ENCODE measurements at places on chromosomes 6 and 20. TPM values are rescaled to one million over a fixed set of nuclear protein-coding genes. Genes with fewer than 3 reads are reported as not detected.

STMND1 gene
- not detected for total RNA-seq

CALHM5 gene
- 0.48 TPM for total RNA-seq

PRRT1 gene
- 1.0 TPM for total RNA-seq

PPP1R16B gene
- 26.9 TPM for total RNA-seq

C6orf15 gene
- total RNA-seq, result not detected

ARG1 gene
- total RNA-seq, result not detected

MTHFD1L gene
- 31.7 TPM for total RNA-seq

GRCh38 chr6:89269981-89270380, 45.1 kb downstream of the GABRR2 start:
- DNase-seq, result no peak

DNA sequence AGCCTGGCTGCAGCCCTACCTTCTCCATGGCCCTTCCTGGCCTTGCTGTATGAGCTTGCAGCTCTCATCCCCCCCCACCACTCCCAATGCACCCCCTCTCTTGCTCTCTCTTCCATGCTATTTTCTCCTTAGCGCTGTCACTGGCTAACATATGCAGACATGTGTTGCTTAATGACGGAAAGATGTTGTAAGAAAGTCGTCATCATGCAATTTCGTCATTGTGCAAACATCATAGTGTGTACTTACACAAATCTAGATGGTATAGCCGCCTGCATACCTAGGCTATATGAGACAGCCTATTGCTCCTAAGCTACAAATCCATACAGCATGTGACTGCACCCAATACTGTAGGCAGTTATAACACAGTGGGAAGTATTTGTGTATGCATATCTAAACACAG, 27.0 kb downstream of the ANGPT4 start:
- DNase-seq, result no peak

GRCh38 chr20:46970937-46971630, 76.4 kb downstream of the EYA2 start:
- no peak for DNase-seq

DNA sequence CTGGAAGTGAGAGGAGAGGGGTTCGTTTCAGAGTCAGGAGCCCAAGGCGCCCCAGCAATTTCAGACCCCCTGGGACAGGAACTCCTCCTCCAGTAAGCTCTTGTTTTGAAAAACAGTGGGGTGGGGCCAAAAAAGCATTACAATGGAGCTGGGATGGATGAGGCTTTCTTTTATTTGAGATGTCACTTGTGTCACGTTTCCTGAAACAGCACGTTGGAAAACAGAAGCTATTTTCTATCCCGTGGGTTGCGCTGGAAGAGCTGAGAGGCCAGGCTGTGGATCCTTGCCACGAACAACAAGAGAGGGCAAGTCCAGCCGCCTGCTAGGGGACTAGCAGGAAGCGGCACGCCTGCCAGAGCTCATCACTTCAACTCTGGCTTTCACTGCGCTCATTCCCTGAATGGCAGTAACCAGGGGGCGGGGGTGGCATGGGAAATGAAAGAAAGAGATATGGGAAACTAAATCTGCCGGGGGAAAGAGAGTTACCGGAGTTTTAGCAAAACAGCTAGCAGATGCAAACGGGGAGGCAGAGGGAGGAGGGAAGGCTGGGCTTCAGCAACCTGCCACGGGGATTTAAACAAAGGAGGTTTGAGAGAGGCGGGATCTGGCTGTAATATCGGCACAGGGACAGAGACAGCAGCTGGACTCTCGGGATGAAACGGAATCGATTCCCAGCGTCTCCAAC, 34.6 kb downstream of the GCNT2 start:
- DNase-seq, result no peak

- DNase-seq, result no peak
Measured at GRCh38 chr20:40274912-40275533, 414.0 kb downstream of the MAFB start.

GRCh38 chr6:49142421-49143151, 320.5 kb downstream of the MMUT start:
- DNase-seq, result no peak

DNA sequence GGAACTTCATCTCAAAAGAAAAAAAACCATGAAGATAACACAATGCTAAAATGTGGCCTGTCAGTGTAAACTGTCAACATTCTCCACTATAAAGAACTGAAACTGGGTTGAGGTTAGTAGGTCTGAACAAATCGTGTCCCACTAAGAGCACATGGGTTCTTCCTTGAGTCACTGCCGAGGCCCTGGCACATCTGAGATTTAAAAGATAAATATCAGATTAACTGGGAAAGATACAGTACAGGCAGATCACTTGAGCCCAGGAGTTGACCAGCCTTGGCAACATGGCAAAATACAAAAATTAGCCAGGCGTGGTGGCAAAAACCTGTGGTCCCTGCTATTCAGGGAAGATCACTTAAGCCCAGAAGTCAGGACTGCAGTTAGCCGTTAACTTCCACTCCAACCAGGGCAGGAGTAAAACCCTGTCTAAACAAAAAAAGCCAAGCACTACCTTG, 5.6 kb downstream of the EEF1A1 start:
- DNase-seq, result no peak

GRCh38 chr20:15937179-15937578, 636.1 kb downstream of the KIF16B start:
- no peak for DNase-seq

DNA sequence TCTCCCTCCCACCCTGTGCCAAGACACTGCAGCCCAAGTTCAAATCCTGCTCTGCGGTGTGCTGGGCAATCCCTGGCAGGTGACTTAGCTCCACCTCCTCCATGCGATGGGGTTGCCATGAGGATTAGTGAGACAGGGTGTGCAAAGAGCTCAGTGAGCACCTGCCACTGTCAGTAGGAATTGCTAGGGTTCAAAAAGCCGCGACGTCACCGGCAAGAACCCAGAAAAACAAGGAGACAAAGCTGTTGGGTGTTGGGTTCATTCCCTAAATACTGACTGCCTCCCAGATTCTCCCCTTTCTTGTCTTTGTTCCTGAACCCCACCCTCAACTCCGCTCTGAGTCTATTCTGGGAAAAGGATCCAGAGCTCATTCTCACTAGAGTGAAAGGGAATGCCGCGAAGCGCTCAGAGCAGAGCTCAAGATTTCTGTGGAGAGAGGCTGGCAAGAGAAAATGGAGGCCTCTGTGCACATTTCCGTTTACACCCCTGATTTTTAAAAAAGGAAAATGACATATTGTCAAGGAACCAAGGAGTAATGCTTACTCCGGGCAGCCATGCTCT, 13.3 kb downstream of the PMEPA1 start:
- no peak for DNase-seq

DNA sequence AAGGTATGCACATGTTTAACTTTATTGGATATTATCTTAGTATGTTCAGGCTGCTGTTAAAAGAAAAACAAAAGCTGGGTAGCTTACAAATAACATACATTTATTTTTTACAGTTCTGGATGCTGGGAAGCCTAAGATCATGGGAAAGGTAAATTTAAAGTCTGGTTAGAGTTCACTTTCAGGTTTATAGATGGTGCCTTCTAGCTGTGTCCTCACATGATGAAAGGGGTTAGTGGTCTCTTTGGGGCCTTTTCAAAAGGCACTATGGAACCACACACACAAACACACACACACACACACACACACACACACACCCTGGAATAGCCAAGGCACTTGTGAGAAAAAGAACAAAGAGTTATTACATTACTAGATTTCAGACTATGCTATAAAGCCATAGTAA, 805.8 kb upstream of the GJE1 start:
- DNase-seq, result no peak

DNA sequence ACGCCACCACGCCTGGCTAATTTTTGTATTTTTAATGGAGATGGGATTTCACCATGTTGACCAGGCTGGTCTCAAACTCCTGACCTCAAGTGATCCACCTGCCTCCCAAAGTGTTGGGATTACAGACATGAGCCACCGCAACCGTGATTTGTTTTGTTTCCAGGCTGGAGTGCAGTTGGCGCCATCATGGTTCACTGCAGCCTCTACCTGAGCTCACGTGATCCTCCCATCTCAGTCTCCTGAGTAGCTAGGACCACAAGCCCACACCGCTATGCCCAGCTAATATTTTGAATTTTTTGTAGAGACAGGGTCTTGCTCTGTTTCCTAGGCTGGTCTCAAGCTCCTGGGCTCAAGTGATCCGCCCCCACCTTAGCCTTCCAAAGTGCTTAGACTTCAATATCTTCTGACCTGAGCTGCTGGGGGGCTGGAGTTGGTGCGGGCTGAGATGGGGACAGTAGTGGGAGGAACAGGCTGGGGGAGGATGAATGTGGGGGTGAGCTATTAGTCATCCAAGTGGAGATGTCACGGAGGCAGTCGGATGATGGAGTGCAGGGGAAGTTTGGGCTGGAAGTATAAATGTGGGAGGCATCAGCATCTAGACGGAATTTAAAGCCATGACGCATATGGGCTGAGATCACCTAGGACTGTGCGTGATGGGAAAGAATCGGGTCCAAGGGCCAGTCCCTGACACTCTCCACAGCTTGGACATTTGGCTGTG, 23.1 kb upstream of the ZMYND8 start:
- DNase-seq, result peak; percentile 38

DNA sequence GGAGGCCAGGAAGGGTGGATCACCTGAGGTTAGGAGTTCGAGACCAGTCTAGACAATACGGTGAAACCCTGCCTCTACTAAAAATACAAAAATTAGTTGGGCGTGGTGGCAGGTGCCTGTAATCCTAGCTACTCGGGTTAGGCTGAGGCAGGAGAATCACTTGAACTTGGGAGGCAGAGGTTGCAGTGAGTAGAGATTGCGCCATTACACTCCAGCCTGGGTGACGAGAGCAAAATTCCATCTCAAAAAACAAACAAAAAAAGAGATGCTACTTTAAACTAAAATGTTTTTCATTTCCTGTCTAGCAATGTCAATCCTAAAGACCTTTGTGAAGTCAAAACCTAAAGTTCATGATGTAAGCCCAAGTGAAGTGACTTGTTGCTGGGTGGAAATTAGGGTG, 12.9 kb downstream of the DSN1 start:
- DNase-seq, result no peak

DNA sequence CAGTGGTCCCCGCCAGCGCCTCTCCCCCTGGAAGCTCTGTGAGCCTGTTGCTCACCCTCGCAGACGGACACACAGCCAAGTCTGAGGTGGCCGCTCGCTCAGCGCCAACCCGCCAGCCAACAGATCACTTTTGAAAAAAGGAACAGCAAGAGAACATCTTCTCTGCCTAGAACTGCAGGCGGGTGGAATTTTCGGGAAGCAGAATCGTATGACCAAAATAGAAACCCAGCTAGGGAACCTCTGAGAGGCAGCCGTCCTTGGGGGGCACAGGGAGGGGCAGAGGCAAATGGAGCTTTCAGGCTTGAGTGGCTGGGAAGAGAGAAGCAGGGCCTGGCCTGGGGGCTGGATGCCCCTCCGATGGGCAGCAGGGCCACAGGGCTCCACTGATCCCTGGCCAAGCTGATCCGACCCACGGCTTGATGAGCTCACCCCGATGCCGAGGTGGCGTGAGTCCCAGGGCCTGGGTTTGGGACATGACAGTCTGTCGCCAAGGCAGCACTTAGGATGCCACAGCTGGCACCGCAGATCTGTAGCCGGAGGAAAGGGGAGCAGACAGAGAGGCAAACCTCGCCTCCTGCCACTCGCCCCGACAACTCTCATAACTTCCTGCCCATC, 9.8 kb downstream of the NFATC2 start:
- DNase-seq, result no peak

GRCh38 chr6:100892693-100893092, 11.6 kb upstream of the ASCC3 start:
- no peak for DNase-seq

- DNase-seq, result no peak
Measured at GRCh38 chr6:112203577-112204349, 50.6 kb downstream of the LAMA4 start.

GRCh38 chr6:26576929-26577719, 19.6 kb upstream of the ABT1 start:
- no peak for DNase-seq

- DNase-seq, result no peak
Measured at GRCh38 chr6:23728707-23729106, 397.3 kb upstream of the NRSN1 start.

DNA sequence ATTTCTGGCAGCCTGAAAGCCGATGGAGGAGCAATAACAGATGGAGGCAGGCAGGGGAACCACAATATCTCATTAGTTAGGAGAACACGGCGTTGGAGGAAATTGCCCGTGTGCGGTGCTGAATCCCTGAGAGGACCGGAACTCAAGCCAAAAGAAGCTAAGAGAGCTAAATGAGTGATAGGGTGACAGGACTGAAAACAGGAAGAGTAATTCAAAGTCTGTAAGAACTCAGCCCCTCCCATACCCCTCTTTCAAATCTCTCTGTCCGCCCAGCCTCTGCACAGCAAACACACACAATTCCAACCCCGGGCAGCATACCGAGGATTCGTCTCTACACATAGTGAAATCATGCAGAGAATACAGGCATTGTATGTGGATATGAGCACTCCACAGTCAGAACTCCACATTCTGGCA, 2.6 kb upstream of the IPCEF1 start:
- DNase-seq, result no peak

DNA sequence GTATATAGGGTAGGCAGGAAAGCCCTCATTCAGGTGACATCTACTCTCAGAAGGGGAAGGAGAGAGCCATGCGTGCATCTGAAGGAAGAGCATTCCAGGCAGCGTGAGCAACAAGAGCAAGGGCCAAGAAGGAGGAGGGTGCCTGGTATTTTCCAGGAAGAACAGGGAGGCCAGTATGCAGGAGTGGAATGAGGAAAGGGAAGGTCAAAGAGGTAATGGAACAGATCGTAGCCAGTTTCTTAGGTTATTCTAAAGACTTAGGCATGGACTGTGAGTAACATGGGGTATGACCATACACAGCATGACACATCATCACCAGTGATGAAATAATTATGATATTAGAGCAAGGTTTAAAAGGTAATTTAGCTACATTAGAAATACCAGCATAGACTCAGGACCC, 24.1 kb downstream of the ALDH8A1 start:
- DNase-seq, result no peak

DNA sequence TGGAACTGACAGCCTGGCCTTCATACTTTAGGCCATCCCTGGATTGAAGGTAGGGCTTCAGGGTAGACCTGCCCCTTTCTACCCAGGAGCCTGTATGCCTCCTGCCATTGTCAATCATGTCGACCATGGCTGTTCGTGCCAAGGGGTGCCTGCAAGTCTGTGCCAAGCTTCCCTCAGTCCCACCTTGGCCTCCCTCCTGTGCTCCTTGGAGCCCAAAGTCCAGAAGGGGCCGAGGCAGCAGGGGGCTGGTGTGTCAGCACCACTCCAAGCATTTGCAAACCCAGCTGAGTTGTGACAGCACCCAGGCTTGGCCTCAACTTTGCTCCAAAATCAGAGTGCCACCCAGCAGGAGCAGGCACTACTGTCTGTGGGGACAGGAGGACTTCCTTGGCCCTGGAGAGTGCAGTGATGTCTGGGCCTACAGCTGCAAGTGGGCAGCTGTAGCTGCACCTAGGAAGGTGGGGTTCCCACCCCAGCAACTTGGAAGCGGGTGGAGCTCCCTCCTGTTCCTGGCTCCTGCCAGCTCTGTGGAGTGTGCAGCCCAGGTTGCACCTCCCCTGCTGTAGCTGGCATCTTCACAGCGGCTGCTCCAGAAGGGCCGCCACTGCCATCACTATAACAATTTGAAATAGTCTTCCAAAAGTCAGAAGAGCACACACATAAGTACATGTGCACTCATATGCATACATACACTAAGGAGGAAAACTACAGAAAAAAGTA, 1719.3 kb downstream of the HACE1 start:
- DNase-seq, result no peak

- DNase-seq, result no peak
Measured at GRCh38 chr6:143774347-143774746, 68.8 kb upstream of the LTV1 start.

Measured in omental fat pad (tissue), 4 donors.